ENCODE measurements at places on chromosomes 7 and 10. TPM values are rescaled to one million over a fixed set of nuclear protein-coding genes. Genes with fewer than 3 reads are reported as not detected.

- DNase-seq: no peak
Measured at GRCh38 chr10:29259498-29259897, 29.4 kb upstream of the LYZL1 start.

GRCh38 chr10:24982319-24983112 lies 30.1 kb upstream of the PRTFDC1 start:
- no peak for DNase-seq

- DNase-seq: no peak
Measured at GRCh38 chr10:91590904-91591796, 41.7 kb downstream of the PPP1R3C start.

DNA sequence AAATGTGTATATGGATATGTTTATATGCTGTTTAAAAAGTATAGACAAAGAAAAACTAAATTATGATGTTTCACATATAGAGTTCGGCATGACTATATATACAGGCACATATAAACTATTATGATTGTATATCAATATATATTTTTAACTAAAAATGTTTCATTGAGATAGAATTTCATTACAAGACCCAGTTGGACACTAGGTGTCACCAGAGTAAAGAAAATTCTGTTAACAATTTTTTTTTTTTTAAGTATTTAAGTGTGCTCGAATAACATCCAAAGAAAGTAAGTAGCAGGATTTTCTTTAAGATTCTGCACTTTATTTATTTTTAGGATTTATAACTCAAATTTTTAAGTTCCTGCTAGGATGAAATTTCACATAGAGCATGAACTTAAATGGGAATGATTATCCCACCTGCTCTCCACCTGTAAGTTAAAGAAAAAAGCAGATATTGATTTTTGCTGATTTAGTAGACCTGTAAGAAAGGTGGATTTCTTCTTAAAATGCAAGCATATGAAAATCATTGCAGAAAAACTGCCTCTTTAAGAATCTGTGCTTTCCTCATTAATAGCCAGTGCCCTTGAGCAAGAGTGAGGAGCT lies 961.5 kb downstream of the PCDH15 start:
- no peak for DNase-seq

DNA sequence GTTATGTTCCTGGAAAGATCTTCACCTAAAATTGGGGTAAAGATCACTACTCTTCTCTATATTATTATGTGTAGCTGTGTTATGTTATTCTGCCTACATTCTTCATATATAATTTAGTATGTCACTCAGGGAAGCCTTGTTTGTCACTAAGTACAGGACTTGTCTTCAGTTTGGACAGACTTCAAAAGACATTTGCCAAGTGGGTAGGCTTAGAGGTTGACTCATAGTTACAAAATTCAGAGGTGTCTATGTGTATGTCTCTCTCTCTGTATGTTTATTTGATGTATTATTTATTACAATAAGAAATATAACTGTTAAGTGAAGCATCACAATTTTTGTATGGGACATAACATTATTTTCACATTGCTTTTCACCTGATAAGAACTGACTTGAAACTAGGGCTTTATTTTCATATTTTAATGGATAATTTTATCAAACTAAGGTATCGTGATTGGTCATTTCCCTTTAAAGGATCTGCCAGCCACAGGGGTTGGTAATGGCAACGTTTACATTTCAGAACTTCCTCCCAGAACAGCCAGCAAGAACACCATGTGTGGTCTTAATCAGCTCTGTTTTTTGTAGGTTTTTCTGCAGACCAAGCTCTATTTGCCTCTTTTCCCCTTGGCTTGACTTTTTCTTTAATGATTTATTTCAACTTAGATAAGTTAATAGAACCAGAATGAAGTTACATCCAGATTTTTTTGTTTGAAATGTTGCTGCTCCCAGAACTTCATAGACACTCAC lies 262.1 kb upstream of the CACNA2D1 start:
- DNase-seq: no peak

GRCh38 chr10:34637418-34637911 lies 177.6 kb downstream of the PARD3 start:
- DNase-seq: peak; percentile 67

- DNase-seq: no peak
Measured at GRCh38 chr10:77482072-77482471, 155.5 kb downstream of the KCNMA1 start.

DNA sequence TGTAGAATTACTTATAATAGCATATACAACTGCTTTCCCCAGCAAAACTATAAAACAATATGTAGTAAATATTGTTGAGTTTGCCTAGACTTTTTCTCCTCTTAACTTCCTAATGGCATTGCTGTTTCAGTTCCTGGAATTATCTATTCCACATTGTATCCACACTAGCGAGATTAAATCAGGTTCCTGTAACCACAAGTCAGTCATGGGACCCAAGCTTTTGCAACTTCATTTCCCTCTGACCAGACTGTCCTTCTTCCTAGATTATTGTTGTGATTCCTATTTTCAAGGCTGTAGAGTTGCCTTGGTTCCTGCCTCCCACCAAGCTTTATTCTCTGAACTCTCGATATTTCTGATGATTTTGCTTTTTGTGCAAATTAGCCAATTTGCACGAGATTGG lies 173.3 kb upstream of the ZNF804B start:
- no peak for DNase-seq

DNA sequence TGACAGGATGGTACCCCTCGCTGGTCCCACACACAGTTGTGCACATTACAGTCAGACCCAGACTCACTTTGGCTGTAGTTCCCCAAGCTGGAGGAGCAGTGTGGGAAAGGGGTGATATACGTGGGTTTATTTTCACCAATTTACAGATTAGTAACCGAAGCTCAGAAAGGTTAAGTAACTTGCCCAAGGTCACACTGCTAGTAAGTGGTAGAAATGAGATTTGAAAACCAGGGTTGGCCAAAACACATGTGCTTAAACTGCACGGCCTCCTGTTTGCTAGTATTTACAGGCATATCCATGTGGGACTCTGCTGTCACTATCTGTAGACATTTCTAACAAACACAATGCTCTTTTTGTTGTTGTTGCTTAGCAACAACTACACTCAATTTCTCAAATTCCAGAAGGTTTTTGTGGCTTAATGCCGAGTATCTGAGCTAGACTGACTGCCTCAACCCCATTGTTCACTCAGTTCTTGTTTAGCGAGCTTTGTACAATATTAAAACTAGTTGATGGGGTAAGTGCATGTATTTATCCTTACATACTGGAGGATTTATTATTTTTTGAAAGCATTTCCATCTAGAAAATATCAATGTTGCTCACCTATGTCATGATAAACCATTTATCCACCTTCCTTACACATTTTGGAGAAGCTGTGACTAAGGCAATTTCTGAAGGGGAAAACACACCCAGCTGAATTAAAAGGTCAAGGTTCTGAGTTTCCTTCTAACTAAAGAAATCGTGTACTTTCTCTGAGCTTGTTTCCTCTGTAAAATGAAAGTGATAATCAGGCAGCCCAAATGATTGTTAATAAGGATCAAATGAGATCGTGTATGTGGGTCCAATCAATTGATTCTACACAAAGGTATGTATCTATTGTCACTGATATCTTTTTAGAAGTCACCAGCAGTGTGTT lies 5.3 kb upstream of the TMEM139 start:
- DNase-seq: no peak

DNA sequence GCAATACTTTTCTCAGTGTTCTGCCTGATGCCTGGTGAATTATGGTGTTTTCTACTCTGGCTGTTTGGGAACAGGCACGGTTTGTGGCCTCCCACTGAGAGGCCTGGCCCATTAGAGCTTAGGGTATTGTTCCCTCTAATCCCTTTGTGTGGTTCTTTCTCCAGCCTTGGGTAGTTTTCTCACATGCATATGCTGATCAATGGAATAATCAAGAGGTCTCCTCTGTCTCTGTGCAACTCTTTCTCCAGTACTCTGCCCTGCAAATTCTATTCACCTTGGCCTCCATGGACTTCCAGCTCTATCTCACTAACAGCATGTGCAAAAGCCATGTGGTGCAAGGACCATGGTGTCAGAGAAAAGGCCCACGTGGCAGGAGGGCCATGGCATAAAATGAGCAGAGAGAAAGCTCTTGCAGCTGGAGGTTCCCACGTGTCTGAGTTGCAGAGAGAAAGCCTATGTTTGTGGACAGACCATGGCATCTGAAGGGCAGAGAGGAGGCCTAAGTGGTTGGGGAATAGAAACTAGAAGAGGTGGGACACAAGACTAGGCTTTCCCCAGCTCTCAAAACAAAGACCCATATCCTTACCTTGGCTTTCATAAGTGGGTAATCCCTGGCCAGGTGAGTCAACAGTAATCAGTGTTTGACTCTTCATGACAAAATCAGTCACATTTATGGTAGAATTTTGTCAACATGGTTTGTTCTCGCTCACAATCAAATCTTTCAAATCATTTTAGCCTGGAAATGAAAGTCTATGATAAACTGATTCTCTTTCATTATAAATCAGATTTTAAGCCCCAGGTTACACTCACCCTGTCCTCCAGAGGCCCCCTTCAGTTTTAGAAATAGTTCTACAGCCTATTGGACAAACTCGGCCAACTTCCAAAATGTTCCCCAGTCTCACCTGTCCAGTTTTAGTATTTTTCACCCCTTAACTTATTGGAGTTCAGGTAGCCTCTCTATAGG lies 17.3 kb downstream of the OPALIN start:
- no peak for DNase-seq

- DNase-seq: no peak
Measured at GRCh38 chr10:69890065-69890847, 88.5 kb downstream of the COL13A1 start.

- no peak for DNase-seq
Measured at GRCh38 chr10:86646933-86647332, 7.4 kb upstream of the OPN4 start.

DNA sequence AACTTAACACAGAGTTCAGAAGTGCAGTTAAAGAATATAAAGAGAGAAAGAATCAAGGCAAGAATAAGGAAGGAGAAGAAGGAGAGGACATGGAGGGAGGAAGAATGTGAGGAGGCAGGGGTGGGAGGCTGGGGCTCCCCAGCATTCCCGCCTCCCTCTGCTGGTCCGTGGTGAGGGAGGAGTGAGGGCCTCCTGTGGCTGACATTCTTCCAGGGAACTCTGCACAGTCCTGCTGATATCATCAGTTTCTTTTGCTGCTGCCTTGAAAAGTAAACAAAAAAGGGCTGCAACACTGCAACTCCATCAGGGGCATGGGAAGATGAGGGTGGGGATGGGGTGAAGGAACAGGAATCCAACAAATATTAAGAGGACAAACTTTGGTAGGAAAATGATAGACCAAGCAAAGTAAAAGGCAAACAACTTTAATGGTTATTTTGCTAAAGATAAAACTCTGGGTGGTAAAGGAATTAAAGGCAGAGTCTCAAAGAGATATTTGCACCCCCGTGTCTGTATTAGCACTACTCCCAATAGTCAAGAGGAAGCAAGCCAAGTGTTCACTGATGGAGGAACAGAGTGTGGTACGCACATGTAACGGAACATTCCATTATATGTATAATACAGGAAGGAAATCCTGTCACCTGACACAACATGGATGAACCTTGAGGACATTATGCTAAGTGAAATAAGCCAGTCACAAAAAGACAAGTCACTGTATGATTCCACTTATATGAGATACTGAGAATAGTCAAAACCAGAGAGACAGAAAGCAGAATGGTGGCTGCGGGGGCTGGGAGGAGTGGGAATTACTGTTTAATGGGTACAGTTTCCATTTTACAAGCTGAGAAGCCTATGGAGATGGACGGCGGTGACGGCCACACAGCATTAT lies 8.0 kb upstream of the SPOCK2 start:
- no peak for DNase-seq

DNA sequence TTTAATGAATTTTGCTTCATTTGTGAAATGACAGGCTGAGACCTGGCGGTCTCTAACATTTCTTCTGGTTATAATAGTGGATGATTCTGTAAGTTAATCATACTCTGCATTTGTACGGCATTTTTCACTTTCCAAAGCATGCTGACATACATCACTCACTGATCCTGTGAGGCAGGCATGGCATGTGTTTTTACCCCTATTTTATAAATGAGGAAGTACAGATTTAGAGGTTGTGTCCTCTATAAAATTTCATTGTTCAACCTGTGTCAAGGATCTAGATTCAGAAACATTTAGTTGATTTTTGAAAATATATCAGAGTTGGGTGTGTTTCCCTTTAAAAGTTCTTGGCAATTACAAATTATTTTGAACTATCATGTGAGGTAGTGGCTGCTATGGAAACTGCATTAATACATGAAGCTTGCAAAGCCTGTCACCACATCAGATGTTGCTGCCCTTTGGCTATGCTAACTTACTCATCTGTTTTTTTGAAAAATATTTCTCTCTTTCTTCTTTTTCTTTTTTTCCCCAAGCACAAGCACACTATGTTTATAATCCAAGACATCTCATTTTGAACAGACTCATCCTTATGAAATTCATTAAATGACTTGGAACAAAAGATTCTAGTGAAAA lies 172.7 kb downstream of the GNAI1 start:
- no peak for DNase-seq

- no peak for DNase-seq
Measured at GRCh38 chr10:63666836-63667383, 145.7 kb downstream of the REEP3 start.

- DNase-seq: no peak
Measured at GRCh38 chr10:1249142-1249920, 193.1 kb downstream of the WDR37 start.

DNA sequence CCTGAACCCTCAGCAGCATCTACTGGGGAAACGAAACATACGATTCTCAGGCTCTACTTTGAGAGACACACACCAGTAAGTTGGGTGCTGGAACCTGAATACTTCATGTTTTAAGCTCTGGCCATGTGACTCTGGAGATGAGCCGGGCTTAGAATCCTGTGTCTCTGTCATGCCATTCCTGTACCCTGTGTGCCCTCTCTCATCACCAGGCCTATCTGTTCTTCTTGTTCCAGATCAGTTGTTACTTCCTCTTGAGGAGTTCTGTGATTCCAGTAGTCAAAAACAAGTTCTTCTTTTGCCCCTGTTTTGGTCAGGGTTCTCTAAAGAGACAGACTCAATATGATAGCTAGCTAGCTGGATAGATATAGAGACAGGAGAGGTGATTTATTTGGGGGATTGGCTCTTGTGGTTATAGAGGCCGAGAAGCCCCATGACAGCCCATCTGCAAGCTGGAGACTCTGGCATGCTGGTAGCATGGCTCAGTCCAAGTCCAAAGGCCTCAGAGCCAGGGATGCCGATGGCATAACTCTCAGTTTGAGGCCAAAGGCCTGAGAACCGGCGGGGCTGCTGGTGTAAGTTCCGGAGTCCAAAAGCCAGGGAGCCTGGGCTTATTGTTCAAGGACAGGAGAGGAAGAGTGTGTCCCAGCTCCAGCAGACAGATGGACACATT lies 54.3 kb downstream of the CHN2 start:
- DNase-seq: no peak

GPR26 gene
- total RNA-seq: not detected

NANOS1 gene
- total RNA-seq: 3.3 TPM

NOLC1 gene
- total RNA-seq: 37.6 TPM
